GM04504 (cell line): ENCODE measurements at places on chromosomes 11 and 22.

DNA sequence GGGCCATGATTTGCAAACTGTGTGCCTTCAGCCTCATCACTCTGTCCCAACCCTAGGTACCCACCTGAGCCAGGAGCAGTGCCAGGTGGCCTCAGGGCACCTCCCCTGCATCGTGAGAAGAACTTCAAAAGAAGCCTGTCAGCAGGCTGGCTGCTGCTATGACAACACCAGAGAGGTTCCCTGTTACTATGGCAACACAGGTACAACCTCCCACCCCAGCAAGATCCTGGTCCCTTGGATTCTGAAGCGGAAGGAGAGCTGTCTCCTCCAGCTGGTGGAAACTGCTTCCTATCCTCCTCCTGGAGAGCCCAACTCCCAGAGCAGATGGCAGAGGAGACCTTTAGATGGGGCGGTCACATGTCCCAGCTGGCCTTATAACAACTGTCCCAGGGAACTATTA, 2.9 kb downstream of the ZP1 start:
- no peak for DNase-seq

DNA sequence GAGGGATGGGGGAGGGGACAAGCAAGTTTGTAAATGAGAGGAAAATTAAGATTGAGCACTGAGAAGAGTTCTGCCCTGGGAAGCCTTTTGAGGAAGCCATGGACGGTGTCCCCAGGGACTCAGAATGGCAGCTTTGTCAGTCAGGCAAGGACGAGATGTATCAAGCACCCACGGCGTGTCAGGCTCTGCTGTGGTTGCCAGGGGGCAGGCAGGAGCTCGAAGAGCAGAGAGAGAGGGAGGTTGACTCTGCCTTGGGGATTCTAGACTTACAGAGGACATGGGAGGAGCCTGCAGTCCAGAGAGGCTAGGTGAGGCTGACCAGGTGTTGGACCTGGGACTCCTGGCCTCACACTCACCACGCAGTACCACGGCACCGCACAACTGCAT, 29.1 kb upstream of the SYT7 start:
- DNase-seq: no peak

DNA sequence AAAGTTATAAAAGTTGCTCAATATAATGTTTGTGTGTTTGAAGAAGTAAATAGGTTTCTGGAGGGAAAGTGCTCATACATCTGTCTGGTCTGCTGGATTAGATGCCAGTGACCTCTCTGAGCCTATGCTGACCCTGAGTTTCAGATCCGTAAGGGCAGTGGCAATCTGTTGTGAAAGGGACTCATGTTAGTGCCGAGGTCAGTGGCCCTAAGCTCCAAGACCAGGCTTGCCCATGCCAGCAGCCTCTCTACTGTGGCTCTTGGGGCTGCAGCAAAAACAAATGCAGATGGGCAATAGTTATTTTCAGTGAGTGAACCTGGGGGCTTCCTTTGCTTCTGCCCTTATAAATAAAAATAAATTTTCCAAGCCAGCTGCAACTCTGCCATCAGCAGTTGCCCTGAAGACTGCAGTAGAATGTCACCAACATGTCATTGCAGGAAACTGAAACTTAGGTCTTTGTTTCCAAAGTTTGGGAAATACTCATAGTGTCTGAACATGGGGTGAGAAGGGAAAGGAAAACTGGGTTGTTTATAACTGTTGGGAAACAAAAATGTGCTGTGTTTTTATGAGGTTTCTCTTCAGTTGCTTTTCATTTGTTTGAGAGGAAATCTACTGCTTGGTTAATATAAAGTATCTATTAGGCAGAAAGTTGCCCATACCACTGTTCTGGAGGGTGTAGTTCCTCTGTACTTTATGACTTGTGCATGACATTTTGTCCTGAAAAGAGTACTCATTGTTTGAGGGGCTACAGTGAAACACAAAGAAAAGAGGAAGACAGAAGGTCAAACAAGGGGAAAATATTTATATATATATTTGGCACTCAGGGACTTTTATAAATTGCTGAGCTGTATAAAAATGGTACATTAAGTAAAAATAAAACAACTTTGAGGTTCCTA, 9.5 kb upstream of the MS4A4E start:
- DNase-seq: no peak

GRCh38 chr22:40719599-40719998, 40.3 kb downstream of the MCHR1 start:
- DNase-seq: no peak

GRCh38 chr11:62669420-62670161, 1.9 kb upstream of the UQCC3 start:
- DNase-seq: no peak

DNA sequence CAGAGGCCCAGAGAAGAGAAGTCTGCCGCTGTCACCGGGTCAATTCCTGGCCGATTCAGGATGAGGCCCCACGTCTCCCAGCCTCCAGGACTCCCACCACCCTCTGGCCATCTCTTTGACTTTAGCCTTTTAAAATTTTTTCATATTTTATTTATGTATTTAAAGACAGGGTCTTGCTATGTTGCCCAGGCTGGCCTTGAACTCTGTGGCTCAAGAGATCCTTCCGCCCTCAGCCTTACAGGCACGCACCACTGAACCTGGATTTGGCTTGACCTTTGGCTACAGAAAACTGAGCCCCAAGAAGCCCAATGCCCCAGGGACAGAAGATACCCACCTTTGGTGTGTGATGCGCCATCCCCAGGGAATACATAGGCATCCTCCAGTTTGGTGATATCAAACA, 3.9 kb downstream of the POLR3H start:
- DNase-seq: no peak

- peak; percentile 44 for DNase-seq
These were observed 133.0 kb downstream of the PLEKHA7 start for GRCh38 chr11:16881074-16881709.

- DNase-seq: peak; percentile 61
These were observed 22.7 kb upstream of the C1QTNF4 start for GRCh38 chr11:47616726-47617416.
